Ascending aorta (tissue), 2 donors: ENCODE measurements at places on chromosomes 1 and 21. TPM values are rescaled to one million over a fixed set of nuclear protein-coding genes. Genes with fewer than 3 reads are reported as not detected.

VAV3 gene
- total RNA-seq, result 0.64 TPM

UAP1 gene
- 32.7 TPM for total RNA-seq

CLCA1 gene
- total RNA-seq, result not detected

KIRREL1 gene
- 114 TPM for total RNA-seq

FCRL5 gene
- not detected for total RNA-seq
